Activated CD8-positive, alpha-beta memory T cell treated with anti-CD3 and anti-CD28 coated beads for 4 hours (primary cell): ENCODE measurements at places on chromosomes 4 and X.

- no peak for DNase-seq
These were observed 175.9 kb downstream of the TSPAN5 start for GRCh38 chr4:98482503-98482846.

- DNase-seq = no peak
These were observed 252.9 kb downstream of the ARHGAP10 start for GRCh38 chr4:147984778-147985138.

DNA sequence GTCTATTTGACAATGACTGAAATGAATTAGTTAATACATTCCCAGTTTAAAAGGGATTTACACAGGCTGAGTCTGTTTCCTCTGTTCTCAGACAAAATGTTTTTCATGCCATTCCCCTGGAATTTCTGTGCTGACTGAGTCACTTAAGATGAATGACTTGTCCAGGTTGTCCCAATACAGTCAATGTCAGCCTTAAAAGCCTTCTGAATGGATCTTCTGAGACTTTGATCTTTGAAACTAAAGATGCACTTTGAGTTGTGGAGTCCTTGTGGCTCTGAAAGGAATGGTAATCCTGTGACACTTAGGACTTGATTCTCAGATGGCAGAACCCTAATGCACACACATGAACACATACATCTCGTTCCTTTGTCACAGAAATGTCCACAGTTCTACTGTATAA, 622.2 kb upstream of the GRID2 start:
- no peak for DNase-seq

- DNase-seq = no peak
These were observed 77.1 kb upstream of the SLC4A4 start for GRCh38 chr4:71261633-71262121.

- DNase-seq = no peak
These were observed 107.4 kb upstream of the TSPAN5 start for GRCh38 chr4:98765771-98766170.

- DNase-seq = no peak
These were observed 58.8 kb upstream of the AFAP1 start for GRCh38 chr4:7998447-7998846.

- DNase-seq = no peak
These were observed 60.4 kb downstream of the CD40LG start for GRCh38 chrX:136708348-136708747.

- DNase-seq = no peak
These were observed 29.6 kb downstream of the PDGFC start for GRCh38 chr4:156941940-156942548.
